NCI-H1694 (cell line): ENCODE measurements at places on chromosomes 13 and 19.

DNA sequence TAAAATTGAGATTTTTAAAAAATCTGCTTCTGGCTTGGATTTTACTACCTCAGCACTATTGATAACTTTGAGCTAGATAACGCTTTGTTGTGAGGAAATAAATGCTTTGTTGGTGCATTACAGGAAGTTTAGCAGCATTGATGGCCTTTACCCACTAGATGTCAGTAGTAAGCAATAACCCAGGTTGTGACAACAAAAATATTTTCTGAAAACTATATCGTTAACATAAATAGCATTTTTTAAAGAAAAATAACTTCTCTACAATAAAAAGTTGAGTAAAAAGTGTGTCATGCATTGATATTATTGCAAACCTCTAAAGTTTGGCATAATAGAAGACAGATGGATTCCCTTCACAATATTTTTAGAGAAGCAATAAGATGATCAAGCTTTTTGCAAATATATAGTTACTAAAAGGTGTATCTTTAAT lies 1246.5 kb downstream of the UQCRFS1 start:
- no peak for DNase-seq

GRCh38 chr13:112462408-112462807 lies 86.3 kb downstream of the SPACA7 start:
- DNase-seq, result no peak

- DNase-seq, result no peak
These were observed 69.9 kb downstream of the GPC5 start for GRCh38 chr13:91468301-91468700.

DNA sequence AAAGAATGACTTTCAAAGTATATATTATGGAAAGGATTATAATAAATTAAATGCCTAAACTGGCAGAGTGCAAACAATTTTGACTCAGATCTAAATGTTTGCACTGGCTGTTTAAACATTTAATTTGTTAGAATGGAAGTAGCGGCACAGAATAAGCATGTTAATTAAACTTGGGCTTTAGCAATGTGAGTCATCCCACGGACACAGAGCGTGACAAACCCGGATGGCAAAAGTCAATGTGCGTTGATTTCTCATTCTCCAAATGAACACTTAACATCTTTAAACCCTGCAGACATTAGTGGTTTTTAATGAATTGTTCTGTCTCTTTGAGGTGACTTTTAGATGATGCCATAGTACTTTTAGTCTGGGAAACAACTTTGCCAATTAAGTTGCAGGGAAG lies 38.4 kb downstream of the PCDH8 start:
- no peak for DNase-seq

DNA sequence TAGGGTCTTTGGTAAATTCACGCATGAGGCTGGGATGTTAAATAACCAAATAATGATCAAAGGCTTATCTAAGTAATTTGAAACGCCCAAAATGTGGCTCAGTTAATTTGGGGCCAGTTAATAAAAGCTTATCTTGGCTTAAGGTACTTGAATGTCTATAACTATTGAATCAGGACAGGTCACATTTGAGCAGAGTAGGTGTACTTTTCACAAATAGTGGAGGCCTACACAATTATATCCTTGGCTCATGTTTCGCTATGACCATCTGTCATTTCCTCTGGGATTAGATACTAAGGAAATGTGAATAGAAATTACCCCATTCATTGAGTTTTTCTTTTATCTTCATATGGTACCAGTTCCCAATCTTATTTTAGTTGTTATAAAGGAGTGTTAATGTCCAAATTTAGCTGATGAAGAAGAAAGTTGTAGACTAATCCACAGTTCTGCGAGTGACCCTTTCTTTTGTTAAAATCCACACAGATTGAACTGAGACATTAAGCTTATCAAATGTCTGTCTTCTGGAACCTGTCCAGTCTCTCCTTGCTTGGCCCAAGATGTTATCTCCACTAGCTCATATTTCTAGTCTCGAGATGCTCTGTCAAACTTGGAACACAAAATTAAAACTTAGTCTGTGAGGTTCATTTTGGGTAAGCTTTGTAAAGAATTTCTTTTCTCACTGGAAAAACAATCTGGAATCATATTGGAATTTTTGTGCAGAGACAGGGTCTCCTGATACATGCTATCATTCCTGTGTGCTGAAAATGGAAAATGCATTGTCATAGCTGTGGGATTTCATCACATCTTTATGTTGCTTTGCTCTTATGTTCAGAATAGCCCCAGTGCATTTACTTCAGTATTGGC lies 31.0 kb downstream of the SLAIN1 start:
- no peak for DNase-seq

DNA sequence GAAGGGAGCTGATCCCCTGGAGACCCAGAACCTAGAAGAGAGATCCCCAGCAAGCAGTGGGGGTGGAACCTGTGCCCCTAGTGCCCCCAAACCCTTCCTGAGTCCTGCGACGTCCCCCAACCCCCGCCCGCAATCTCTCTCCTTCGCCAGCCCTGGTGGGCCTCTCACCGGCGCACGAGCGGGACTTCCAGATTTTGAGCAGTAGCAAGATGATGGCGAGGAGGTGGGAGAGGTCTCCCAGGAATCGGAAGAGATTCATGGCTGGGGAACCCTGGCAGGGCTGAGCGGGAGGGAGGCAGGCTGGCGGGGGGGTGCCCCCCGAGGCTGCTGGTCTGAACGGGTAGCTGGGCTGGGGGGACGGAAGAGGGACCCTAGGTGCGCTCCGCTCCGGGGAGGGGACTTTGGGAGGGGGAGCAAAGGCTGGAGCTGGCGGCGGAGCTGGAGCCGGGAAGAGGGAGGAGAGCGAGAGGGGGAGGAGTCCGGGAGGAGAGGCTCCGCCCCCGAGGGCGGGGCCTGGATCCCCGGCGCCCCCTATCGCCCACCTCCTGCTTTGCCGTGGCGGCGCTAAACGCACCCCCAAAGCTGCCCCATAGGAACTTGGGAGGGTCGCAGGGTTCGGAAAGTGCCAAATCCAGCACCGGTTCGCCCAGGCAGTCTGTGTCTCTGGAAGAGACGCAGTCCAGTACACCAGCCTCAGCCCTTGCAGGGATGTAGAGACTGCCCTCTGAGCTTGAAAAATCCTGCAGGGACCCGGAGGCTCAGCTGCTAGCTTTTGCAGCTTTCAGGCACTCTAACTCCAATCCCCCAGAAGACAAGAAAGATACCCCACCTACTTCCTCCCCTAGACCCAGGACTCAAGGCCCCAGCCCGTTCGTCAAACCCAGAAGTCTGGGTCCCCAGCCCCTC lies at the start of gene KDELR1:
KDELR1 (minus strand) TSS at position 452 of the 906 bp plus-strand sequence; CDS start at position 259, 193 bp downstream.
- peak; percentile 60 for DNase-seq

DNA sequence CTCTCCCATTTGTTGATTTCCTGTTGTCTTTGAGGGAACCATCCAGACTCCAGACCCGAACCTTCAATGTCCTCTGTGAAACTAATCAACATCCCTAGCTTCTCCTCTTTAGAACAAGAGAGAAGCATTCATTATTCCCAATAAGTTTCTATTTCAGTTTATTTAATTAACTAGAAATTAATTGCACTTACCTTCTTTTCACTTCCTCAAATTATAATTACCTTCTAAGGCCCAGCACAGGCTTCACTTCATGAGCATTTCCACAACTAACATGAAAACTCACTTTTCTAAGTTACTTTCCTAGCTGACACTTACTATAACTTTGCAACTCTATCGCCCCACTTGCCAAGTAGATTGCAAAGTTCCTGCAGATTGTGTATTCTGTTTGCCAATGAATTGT lies 71.6 kb upstream of the HTR2A start:
- no peak for DNase-seq

- DNase-seq, result no peak
These were observed 82.7 kb downstream of the SLC10A2 start for GRCh38 chr13:102983496-102983895.

GRCh38 chr13:88602786-88603777 lies 931.9 kb downstream of the SLITRK5 start:
- DNase-seq, result no peak

- no peak for DNase-seq
These were observed 12.3 kb upstream of the ZNF180 start for GRCh38 chr19:44512326-44513298.

DNA sequence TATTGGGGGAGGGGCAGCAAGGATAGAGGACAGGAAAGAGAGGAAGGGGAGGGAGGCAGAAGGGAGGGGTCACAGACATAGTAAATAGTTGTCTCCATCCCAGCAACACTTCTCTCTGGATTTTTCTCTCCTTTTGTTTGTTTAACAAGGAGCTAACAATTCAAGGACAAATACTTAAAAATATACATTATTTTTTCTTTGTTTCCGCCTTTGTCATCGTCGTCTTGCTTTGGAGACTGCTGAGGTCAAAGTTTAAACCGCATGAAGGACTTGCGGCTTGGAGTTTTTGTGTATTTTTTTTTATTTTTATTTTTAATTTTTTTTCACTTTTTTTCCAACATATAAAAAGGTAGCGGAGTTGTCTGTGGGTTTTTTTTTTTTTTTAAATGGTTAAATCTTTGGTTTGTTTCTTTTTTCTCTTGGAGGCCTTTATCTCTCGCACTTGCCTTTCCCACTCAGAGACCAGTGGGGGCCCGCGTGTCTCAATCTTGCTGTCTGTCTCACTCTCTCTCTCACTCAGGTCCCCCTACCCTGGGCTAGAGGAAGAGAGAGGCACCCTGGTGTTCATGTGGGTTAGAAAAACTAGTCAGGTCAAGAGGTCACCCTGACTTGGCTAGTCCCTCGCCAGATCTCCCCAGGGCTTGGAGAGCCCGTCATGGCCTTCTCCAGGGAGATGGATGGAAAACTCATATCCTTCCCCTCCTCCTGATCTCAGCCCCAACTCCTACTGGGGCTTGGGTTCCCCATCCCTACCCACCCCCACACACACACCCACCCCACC lies 11.0 kb downstream of the ZNF574 start:
- no peak for DNase-seq

DNA sequence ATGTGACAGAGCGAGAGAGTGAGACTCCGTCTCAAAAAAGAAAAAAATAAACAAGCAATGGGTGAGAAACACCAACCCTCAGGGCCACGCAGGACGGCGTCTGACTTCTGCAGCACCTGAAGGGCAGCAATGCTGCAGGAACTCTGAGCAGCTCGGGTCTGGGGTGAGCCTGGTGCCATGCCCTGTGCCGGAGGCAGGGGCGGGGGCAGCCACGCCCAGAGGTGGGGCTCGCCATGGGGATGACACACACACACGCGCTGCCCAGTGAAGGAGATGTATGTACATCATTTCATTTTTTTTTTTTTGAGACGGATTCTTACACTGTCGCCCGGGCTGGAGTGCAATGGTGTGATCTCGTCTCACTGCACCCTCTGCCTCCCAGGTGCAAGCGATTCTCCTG lies 24.3 kb downstream of the GPX4 start:
- DNase-seq, result no peak

DNA sequence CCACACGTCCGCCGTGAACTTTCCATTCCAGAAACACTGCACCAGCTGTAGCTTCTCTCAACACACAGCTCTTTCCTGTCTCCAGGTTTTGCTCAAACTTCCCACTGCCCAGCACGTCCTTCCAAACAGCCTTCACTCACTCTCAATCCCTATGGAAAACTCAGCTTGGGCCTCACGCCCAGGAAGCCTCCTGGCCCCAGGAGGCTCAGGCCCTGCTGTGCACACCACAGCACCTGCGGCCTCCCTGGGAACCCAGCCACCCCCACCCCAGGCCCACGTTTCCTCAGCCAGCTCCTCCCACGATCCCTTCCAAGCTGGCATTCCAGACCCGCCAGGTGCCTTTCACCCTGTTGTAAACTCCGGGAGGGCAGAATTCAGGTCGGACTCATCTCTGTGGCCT lies 35.2 kb downstream of the C13orf46 start:
- no peak for DNase-seq

GRCh38 chr19:15869873-15870272 lies 28.0 kb downstream of the CYP4F2 start:
- no peak for DNase-seq

- DNase-seq, result no peak
These were observed 24.1 kb downstream of the ADGRL1 start for GRCh38 chr19:14181906-14182305.

DNA sequence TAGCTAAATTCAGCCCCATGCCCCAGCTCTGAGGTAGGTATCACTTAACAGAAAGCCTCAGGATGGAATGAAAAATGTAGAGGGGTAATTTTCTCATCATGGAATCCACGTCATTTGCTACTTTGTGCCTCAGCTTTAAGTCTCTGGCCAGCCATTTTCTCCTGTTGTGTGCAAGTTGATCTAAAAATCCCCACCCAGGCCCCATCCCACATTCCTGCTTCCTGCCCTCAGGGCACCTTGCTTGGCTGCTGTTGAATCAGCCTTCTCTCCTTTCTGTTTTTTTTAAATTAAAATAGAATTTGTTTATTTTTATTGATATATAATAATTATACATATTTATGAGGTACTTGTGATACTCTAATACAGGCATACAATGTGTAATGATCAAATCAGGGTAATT lies 179.9 kb upstream of the TSHZ3 start:
- DNase-seq, result no peak

DNA sequence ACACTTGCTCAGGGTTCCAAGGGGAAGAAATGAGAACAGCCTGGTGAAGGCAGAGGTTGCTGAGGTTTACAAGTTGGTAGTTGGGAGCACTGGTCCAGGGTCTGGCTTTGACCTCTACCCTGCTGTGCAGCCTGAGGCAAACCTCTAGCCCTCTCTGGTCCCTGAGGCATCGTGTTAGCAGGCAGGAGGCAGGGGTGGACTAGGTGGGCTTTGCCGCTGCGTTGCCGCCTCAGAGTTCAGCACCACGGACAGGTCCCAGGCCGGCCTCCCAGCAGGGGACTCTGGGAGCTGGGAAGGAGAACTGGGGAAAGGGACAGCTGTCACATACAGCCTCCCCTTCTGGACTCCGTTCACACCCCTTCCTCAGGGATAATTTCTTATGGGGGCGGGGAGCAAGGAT lies 3.1 kb downstream of the NCAN start:
- DNase-seq, result no peak

- DNase-seq, result no peak
These were observed at the start of gene NFIC for GRCh38 chr19:3365836-3366752. TSS of gene NFIC (plus strand) at chr19:3366583. CDS start at chr19:3366637, 54 bp downstream.

GRCh38 chr13:42152495-42152894 lies 104.0 kb downstream of the DGKH start:
- no peak for DNase-seq

DNA sequence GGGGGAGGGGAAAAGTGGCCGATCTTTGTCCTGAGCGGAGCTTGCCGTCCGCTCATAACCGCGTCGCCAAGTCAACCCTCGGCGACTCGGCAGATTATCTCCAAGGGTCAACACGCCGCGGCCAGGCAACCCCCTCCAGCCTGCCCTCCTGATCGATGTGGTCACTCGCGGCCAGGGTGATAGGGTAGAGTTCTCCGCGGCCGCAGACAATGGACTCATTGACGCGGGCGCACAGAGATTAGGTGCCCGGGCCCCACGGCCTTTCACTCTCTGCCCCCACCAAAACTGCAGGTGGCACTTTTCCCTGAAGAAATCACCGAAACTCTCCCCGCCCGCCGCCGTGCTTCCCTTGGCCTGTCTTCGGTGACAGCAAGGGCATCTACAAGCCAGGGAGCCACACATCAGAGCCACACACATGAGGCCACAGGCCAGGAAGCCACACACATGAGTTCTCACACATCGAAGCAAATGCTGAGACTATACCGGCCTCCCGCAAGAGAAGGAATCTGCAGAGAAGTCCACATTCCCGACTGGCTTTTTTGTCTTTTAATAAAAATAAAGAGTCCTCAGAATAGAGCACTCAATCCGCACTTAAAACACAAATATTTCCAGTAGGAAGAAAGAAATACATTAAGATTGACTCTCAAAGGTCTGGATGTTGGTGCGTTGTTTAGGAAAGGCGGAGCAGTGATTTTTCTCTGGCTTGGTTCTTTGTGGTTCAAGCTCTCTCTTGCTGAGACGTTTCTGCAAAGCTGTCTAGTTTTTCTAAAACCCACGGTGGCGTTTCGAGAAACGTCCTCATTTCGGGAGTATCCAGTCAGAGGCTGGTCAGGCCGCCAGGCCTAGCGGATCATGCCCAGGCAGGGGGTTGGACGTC lies 1.5 kb upstream of the PDX1 start:
- DNase-seq, result no peak

- no peak for DNase-seq
These were observed 2.9 kb upstream of the DCLK1 start for GRCh38 chr13:36133950-36134626.
